T-helper 17 cell (primary cell): ENCODE measurements at places on chromosomes 7 and 10. TPM values are rescaled to one million over a fixed set of nuclear protein-coding genes. Genes with fewer than 3 reads are reported as not detected.

- DNase-seq: no peak
Observed at GRCh38 chr7:106737202-106737562, 76.2 kb upstream of the CCDC71L start.

ENTPD1 gene
- 5.4 TPM for total RNA-seq

DNA sequence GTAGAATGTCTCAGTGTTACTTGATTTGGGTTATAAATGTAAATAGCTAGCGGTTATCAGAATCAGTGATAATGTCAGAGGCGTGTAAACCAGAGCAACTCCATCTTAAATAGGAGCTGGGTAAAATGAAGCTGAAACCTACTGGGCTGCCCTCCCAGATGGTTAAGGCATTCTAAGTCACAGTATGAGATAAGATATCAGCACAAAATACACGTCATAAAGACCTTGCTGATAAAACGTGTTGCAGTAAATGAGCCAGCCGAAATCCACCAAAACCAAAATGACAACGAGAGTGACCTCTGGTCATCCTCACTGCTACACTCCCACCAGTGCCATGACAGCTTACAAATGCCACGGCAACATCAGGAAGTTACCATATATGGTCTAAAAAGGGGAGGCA lies 172.3 kb downstream of the CHRM2 start:
- DNase-seq: no peak

CTAGE6 gene
- total RNA-seq: 1.1 TPM

DNA sequence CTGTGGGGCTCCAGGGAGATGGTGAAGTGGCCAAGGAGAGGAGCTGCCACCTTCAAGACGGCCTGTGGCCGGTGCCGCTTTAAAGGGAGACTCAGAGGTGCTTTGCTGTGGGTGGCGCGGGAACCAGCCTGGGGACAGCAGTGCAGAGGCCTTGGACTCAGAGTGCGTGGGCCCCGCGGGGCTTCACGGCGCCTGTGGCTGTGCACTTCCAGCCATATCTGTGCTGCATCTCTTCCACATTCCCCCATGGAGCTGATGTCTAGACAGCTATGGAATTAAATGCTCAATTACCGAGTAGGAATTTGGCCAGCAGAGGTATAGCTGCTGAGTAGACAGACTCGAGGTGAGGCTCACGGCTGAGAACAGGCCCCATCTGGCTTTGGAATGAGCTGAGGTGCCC lies 41.7 kb downstream of the HTRA1 start:
- DNase-seq: no peak

SEM1 gene
- total RNA-seq: 24.9 TPM

WNT8B gene
- not detected for total RNA-seq
